Hippocampal formation (tissue), 2 donors: ENCODE measurements at places on chromosomes 1 and 21.

- DNase-seq, result no peak
Observed at GRCh38 chr1:76500116-76500515, 367.2 kb upstream of the ST6GALNAC5 start.

DNA sequence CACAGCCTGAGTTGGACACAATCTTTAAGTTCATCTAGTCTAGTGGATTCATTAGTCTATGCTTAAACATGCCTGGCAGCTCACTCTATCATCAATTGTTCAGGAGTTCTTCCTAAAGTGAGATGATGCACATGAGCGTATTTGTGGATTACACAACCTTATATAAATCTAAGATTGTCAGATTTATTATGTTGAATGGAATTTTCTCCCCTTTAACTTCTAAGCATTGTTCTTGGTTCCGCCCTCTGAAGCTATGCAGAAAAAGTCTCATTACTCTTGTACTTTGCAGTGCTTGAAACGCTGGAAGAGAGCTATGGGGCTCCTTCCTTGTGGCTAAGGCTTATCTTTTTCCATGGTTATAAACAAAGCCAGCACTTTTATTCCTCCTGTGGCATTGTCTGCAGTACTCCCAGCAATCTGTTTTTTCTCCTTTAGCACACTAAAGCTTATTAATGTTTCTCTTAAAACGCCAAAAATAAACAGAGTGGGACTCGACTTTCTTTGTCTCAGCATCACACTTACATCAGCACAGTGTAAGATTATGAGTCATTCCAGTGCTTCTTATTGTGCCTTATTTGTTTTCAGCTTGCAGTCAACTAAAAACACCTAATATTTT, 316.8 kb upstream of the CAMK1G start:
- no peak for DNase-seq

GRCh38 chr1:109281680-109282496, 1.1 kb downstream of the PSRC1 start:
- no peak for DNase-seq

GRCh38 chr21:17270229-17270628, 242.6 kb upstream of the CXADR start:
- peak; percentile 90 for DNase-seq

GRCh38 chr1:218182455-218182854, 102.6 kb upstream of the RRP15 start:
- no peak for DNase-seq

DNA sequence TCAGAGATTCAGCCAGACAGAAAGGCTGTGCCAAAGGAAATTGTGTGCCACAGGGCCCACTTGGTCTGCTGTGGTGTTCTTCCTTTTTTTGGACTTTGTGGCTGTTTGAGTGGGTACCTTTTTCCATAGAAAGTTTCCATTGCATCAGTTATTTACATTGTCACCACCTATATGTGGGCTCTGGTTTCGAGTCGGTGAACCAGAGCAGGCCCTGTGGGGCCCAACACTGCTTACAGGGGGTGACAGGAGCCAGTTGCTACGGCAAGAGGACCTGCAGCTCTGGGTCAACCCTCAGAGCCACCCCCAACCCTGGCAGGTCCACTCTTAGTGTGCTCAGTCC, 157.0 kb upstream of the EDN2 start:
- no peak for DNase-seq

DNA sequence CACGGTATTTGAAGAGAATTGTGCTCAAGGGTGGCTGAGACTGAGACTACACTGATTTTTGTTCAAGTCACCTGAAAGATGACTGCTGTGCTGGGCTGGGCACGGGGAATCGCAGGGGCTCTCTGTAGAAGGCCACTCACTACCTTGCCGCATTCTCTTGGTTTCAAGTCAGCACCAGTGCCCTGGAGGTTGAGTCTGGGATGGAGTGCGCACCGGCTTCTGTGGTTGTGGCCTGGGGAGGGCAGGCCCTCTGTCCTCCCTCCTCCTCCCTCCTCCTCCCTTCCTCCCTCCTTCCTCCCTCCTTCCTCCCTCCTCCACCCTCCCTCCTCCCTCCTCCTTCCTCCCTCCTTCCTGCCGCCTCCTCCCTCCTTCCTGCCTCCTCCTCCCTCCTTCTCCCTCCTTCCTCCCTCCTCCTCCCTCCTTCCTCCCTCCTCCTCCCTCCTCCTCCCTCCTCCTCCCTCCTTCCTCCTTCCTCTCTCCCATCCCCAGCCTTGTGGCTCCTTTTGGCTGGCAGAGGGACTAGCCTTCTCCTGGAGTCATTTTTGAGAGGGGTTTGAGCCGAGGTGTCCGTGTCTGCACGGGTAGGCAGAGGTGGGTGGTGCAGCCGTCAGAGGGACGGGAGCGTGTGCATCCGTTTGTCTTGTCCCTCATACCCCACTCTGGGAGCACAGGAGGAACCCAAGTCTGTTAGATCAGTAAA, 9.5 kb downstream of the RER1 start:
- no peak for DNase-seq

- DNase-seq, result no peak
Observed at GRCh38 chr1:15008783-15009729, 144.5 kb upstream of the TMEM51 start.

GRCh38 chr1:153742411-153743142, 14.7 kb downstream of the INTS3 start:
- DNase-seq, result no peak

- no peak for DNase-seq
Observed at GRCh38 chr21:44377201-44377921, 23.9 kb downstream of the TRPM2 start.

- no peak for DNase-seq
Observed at GRCh38 chr21:29121759-29122158, 8.7 kb upstream of the MAP3K7CL start.

DNA sequence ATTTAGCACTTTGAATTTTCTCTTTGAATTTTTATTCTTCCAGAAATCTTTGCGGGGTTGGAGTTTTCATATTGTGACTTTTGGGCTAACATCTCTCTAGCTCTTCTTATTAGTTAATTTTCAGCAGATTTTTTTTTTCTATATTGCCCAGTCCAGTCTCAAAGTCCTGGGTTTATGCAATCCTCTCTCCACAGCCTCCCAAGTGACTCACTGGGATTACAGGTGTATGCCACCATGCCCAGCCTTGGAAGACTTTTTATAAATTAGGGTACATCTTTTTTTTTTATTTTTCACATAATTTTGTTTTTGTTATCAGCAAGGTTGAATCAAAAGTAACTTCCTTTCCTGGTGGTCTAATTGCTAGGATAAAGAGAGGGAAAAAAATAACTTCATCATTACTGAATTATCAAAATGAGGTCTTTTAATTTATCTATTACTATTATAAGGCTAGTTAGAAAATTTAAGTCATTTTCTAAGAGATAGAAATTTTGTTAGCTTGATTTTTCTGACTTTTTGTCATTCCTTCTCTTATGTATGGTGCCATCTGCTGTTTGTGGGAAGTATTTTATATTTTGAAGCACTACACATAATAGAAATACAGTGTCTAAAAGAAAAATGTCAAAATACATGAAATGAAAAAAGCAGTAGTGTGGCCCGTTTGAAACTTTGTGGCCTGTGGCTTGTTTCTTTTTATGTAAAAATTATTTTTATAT, 273.4 kb upstream of the CACYBP start:
- no peak for DNase-seq

DNA sequence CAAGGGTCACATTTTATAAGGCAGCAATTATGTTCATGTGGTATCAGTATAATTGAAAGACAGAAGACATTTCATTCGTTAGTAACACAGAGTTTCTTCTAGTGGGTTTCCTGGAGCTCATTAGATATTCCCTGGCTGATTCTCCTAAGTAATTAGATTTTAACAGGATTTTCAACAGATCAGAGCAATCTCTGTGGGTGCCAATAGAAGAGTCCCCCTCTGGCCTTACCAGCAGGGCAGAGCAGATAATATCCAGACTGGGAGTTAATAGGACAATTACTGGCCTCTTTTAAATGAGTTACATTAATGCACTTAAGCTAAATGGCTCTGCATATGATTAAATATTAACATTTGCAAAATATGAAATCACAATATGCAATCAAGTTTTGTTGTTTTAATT, 74.2 kb upstream of the FOXD3 start:
- DNase-seq, result no peak

GRCh38 chr1:170881268-170882265, 53.8 kb upstream of the MROH9 start:
- DNase-seq, result peak; percentile 14
